GM03348 (cell line): ENCODE measurements at places on chromosomes 2 and 18.
A peak's percentile ranks its signal among the peaks of the same experiment; 100 is the strongest.

- no peak for DNase-seq
Observed at GRCh38 chr18:63552581-63552980, 10.4 kb downstream of the SERPINB12 start.

DNA sequence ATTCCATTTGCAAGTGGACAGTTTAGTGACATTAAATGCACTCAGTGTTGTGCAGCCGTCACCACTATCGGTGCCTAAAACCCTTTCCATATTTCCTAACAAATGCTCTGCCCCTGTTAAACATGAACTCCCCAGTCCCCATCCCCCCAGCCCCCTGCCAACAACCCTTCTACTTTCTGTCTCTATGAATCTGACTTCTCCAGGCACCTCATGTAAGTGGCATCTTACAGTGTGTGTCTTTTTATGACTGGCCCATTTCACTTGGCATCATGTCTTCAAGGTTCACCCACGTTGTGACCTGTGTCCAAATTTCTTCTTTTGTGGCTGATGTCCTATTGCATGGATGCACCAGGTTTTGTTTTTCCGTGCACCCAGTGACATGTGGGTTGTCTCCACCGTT lies 140.9 kb upstream of the GPC1 start:
- no peak for DNase-seq

- DNase-seq = peak; percentile 8
Observed at GRCh38 chr2:228556717-228557116, 375.2 kb upstream of the SPHKAP start.

DNA sequence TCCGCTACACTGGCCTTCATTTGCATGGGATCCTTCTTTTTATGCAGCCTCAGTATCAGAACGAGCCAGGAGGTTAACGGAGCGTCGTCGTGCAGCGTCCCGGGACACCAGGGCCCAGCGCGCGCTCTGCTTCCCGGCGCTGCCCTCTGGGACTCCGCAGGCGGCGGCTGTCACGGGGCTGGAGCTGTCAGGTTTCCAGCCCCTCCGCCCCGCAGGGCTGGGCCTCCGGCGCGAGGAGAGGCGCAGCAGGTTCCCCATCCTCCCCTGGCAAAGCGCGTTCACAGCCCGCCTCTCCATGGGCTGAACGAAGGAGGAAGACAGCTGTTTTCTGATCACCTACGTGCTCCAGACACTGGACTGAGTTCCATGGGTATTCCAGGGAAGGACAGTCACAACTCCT lies 12.5 kb upstream of the PAX8 start:
- peak; percentile 26 for DNase-seq

DNA sequence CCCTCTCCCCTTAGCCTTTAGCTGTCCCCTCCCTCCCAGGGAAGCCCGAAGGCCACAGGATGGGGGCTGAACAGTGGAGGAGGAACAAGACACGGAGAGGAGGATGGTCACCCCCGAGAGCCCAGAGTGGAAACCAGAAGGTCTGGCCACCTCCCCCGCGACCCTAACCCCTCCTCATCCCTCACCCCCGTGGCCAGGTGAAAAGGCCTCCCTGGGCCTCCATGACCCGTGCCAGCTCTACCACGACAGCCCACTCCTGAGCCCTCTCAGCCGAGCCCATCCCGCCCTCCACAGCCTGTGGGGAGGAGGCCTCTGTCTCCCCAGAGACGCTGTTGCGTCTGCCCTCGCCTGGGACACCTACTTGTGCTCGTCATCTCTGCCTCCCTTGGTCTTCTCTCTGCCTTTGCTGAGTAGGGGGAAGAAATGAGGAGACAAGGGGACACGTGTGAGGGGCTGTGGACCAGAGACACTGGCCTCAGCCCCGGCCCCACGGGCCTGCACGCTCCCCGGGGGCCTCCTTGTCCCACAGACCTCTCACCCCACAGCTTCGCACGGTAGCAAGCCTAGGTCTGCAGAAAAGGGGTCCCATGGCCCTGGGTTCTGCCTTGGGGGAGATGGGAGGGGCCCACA lies 32.5 kb upstream of the OTOF start:
- no peak for DNase-seq

DNA sequence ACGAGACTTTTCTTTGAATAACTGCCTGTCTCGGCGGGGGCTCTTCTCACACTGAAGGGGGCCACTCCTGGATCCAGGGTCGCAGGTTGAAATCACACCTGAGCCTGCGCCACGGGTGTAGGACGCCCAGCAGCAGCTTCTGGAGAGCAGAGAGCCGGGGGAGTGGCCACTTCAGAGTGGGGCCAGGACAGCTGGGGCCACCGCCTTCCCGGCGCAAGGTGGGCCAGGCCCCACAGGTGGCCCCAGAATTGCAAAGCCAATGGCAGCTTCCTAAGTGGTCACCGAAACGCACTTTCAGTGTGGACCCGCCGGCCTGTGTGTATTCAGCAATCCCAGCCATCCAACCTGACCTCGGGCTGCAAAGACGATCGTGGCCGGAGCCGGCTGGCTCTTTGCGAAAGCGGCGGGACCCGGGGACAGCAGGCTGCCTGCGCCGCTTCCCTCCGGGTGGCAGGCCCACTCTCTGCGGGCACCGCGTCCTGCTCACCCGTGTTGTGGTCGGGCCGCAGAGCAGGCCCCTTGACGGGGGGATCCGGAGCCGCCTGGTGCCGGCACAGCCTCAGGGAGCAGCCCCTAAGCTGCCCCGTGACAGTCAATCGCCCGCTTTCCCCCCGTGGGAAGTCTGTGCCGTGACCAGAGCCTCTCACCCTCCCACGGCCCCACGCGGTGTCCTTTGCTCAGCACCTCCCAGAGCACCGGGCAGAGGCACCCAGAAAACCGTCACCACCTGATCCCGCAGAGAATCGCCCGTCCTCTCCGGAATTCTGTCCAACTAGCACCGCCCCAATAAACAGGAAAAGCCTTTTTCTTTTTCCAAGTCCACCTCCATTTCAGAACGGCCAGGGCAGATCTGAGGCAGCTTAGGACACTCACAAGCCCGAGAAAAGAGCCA lies 144.7 kb downstream of the ZNF516 start:
- DNase-seq = no peak

GRCh38 chr2:112623913-112624777 lies 21.6 kb upstream of the SLC20A1 start:
- DNase-seq = peak; percentile 79

DNA sequence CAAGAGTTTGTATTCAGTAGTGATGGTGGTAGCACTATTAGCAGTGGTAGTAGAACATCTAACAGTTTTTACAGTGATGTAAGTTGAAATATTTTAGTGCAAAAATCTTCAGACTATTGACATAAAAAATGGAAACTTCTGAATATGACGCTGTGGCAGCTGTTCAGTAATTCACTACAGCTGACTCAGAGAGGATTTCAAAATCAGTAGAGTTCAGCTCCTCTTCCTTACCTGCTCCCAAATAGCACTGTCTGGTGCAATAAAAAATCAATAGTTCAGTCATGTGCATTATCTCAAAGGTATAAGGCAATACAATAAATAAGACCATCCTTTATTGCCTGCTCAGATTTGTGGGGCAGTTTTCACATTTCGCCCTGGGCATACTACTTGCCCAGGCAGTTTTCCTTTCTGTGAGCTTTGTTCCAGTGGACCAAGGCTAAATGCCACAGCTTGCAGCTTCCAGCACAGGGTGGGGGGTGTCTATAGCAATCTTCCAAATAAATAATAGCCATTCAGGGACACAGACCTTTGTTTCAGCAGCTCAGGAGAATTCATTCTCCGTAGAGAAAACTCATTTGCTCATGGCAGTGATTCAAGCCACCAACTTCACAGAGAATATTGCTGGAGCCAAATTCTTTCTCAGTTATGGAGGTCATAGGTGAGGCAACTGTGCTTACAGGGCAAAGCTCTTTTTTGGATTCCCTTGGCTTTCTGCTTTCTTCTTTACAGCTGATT lies 33.9 kb upstream of the GORASP2 start:
- peak; percentile 45 for DNase-seq

DNA sequence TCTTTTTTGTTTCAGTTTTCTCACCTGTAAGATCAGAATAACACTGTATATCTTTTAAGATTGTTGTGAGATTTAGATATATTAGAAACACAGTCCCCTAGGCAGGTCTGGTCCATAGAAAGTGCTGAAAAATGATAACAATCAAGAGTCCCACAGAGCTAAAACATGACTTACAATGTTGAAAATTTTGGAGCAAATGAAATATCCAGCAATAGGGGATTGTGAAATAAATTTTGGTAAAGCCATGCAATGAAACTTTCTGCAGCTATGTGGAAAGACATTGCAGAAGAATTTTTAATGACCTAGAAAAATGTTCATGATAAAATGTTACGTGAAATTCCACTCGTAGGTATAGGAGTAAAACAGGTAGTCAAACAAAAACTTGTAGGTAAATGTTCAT lies 127.6 kb upstream of the SERPINE2 start:
- peak; percentile 25 for DNase-seq

- no peak for DNase-seq
Observed at GRCh38 chr18:47265197-47265596, 13.7 kb upstream of the SKOR2 start.

DNA sequence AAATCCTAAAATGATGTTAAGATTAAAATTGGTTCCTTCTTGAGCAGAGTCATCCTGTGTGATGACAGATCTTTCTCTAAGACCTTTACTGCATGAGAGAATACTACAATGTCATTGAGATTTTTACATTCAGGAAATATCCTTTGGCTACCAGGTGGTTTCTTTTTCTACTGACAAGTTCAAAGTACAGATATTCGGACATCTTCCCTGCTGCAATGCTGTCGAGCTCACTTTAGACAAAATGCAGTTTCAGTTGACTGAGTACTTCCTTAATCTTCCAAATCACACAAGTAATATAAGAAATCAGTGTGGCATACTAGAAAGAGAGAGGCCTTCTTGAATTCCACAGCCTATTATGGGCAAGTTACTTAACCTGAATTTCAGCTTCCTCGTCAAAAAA lies 207.9 kb upstream of the ACVR2A start:
- DNase-seq = no peak

DNA sequence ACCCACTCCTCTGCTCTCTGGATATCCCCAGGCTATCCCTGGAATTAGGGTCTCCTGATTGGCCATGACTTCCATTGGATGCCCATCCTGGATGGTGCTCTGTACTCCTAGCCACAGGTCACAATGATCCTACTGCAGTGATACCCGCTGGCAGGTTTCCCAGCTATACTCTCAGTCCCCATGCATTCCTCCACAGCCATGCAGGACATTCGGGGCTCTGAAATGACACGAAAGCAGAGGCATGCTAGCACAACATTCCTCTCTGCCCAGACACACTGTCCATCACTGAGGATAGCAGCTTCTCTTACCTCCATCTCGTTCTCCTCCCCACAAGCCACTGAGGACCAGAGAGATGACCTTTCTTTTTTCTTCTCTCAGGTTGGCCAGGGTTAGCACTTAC lies 51.7 kb upstream of the SPATS2L start:
- no peak for DNase-seq

- DNase-seq = no peak
Observed at GRCh38 chr2:109486711-109487535, 126.8 kb downstream of the SEPTIN10 start.

DNA sequence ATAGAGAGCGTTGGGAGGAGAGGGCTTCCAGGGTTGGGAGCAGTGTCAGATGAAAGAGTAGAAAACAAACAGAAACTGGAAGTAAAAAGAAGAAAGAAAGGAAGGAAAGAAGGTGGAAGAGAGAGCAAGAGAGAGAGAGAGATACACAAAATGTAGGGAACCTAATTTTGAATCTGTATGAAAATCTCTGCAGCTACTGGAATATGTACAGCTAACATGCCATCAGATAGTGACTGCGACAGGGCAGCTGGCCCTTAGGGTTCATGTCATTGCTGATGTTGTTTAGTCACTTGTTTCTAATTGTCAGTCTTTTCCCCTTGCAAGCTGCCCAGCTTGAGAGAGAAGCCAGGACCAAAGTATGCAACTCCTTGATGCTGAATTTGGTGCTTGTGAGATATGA lies 85.8 kb downstream of the POLE4 start:
- no peak for DNase-seq

GRCh38 chr18:2855560-2856350 lies 8.9 kb downstream of the EMILIN2 start:
- no peak for DNase-seq

- no peak for DNase-seq
Observed at GRCh38 chr2:96197546-96198255, 10.9 kb downstream of the STARD7 start.

DNA sequence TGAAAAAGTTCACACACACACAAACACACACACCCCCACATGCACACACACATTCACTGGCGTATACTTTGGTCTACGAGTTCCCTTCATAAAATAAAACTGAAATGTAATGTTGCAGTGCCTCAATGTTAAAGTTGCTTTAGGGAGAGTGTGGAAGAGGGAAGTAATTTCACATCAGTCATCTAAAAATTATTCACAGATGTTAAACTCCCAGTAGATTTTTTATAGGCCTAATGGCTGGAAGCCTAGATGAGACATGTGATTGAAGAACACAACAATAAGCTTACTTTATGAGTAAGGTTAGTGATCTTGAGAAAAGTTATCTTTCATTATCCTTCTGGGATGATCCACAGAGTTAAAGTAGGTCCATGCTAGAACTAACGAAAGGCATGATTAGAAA lies 506.7 kb upstream of the CNTNAP5 start:
- no peak for DNase-seq

GRCh38 chr2:120257522-120257921 lies 4.9 kb downstream of the RALB start:
- no peak for DNase-seq

GRCh38 chr2:160574468-160575140 lies 81.0 kb upstream of the RBMS1 start:
- peak; percentile 57 for DNase-seq

DNA sequence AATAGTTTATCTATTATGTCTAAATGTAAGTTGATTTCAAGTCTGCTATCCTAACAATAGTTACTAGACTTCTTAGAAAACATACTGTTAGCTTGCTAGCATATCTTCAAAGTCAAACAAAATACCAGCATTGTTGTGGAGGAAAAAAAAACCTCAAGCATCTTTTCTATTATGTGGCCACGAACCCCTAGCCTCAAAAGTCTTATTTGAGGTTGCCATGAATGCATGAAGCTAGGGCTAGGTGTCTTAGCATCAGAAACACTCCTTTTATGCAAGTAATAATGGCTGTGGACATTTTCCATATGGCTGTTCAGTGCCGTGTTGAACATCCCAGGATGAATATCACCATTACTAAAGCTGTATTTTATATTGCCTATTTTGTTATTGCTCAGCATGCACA lies 86.6 kb upstream of the OTX1 start:
- no peak for DNase-seq

- no peak for DNase-seq
Observed at GRCh38 chr2:43068041-43068533, 158.3 kb downstream of the ZFP36L2 start.

DNA sequence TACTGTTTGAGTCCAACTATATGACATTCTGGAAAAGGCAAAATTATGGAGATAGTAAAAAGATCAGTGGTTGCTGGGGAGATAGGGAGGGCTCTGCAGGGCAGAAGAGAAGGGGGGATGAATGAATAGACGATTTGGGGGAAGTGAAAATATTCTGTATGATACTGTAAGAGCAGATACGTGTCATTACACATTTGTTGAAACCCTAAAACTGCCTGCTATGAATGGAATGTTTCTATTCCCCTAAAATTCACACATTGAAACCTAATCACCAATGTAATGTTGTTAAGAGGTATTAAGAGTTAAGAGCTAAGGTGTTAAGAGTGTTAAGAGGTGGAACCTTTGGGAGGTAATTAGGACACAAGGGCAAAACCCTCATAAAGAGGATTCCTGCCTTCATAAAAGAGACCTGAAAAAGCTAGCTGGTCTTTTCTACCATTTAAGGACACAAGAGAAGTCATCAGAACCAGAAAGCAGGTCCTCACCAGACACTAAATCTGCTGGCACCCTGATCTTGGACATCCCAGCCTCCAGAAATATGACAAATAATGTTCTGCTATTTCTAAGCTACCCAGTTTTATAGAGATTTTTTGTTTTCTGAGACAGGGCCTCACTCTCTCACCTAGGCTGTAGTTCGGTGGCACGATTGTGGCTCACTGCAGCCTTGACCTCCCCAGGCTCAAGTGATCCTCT lies 76.2 kb downstream of the ATAD2B start:
- no peak for DNase-seq
